NCI-H2107 (cell line): ENCODE measurements at places on chromosomes 1 and 21.

- no peak for DNase-seq
These were observed 179.4 kb downstream of the LYPLAL1 start for GRCh38 chr1:219352961-219353651.

DNA sequence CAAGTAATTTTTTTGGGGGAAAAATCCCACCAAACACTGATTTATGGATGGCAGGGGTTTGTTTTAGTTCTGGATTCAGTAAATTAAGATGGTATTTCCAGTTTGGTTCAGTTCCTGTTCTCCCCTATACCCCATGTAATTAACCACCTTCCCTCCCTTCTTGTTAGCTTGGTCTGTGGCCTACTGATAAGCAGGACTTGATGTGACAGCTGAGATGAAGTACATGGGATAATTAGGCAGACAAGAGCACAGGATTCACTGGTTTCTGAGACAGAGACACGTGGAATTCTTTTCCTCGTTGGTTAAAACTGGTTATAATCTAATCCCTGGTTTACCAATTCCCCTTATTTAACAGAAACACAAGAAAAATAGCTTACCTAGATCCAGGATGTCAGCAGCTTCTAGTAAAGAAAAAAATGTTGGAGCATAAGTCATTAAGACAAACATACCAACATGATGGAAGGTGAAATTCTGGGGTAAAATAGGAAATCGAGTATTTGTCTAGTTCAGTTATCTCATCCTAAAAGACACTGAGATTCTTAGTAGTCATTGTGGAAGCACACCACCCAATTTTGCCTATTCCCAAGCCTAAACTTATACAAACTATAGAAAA, 81.5 kb downstream of the SCMH1 start:
- DNase-seq: no peak

GRCh38 chr1:186775881-186776560, 52.7 kb upstream of the PLA2G4A start:
- DNase-seq: no peak

- DNase-seq: no peak
These were observed 60.1 kb upstream of the RUNX3 start for GRCh38 chr1:24990136-24990535.

GRCh38 chr1:26838474-26839338, 12.2 kb downstream of the ZDHHC18 start:
- no peak for DNase-seq

GRCh38 chr1:192545896-192546521, 29.6 kb upstream of the RGS1 start:
- DNase-seq: no peak

DNA sequence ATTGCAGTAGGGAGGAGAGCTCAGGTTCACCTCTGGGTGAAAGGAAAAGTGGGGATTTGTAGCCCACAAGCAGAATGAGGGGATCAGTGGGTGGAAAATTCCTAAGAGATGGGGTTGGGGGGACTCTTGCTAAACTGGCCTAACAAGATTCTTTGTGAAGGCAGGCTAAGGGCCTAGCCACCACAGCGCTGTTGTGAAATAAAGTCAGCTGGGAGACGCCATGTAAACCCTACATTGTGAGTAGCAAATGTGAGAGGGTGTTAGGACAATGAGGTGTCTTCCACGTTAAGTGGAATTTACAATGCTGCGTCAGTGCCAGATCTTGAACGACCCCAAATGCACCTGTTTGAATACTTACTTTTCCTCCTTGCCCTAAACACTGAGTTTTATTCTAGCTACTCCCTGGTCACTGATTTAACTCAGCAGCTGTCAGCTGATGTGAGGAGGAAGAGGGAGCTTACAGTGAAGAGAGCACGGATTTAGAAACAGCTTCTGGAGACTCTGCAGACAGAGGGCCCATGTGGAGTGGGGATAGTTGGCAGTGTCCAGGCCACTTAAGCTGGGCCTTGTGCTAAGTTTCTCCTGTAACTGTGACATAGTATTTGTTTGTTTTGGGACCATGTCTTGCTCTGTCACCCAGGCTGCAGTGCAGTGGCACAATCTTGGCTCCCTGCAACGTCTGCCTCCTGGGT, 17.3 kb downstream of the PDPN start:
- DNase-seq: no peak

DNA sequence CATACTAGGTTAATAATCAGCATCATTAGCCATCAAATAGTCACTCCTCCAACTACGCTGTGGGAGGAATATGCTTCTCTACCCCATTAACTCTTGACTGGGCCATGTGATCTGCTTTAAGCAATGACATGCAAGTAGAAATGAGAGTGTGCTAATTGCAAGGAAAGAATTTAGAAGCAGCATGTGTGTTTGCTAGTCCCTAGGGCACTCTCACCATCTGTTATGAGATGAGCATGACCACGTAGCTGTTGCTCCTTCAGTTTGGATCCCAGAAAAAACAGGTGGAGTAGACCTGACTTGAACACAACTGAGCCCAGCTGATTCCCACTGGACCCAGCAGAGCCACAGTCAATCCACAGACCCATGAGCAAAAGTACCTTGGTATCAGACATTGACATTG, 19.7 kb upstream of the RGS7 start:
- no peak for DNase-seq

DNA sequence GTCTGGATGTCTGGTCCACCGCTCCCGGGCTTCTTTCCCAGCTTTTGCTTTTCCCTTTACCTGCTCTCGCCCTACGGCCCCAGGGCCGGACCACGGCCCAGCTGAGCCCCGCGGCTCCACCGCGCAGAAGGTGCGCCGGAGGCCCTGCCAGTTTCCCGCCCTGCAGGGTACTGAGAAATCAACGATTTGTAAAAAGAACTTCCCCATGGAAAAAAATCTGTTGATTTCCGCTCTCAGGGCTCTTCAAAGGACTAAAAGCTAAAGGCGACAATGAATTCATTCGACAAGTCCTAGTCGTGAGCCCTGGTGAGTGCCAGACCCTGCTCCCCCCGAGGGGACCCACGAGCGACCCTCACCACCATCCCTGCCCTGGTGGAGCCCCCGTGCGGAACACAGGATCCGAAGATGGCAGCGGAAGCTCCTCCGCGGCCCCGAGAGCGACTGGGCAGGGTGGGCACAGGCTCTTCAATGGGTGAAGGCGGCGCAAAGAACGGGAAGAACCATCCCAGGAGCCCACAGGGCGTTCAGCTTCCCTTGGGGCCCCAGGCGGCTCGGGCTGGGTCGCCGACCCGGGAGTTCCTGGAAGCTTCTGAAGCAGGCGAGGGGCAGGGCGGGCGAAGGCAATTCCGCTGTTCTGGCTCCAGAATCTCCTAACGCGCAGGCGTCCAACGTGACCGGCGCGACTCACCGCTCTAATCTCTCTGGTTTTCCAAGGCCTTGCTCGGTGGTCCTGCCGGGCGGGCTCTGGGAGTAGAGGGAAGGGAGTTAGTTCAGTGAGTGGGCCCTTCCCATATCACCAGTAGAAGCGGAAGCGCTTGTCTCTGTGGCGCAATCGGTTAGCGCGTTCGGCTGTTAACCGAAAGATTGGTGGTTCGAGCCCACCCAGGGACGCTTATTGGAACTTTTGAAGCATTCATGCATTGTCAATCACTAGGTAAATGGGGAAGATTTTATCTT, 6.6 kb upstream of the RNU1-2 start:
- no peak for DNase-seq

- peak; percentile 76 for DNase-seq
These were observed 6.1 kb upstream of the EPHB2 start for GRCh38 chr1:22704440-22705067.

DNA sequence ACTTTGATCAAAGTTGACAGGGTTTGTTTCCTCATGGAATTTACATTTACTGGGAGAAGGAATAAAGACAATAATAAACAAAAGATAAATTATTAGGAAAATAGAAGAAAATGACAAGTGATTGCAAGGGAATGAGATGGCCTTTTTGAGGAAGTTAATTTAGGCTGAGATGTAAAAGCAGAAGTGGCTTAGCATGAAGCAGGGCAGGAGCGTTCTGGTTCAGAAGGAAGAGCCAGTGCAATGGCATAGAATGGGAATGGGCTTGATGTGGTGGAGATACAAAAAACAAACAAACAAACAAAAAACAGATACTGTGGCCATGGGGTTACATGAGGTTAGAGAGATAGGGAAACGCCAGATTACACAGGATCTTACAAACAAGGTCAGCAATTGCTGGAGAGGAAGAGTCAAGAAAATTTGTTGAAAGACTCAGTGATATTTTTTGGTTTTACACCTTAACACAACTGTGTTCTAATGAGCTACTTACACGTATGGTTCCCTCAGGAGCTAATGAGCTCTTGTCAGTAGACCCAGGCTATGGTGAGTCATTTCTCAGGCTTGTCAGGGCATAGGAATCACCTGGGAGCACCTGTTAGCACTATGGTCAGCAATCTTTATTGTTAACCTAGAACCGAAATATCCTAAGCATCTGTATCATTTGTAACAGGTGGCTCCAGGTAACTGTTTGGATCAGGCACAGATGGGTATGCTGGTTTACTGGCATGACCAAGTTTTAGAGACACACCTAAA, 8.7 kb upstream of the CADM3 start:
- DNase-seq: no peak

- DNase-seq: no peak
These were observed 2.2 kb downstream of the IKBKE start for GRCh38 chr1:206472454-206472853.

DNA sequence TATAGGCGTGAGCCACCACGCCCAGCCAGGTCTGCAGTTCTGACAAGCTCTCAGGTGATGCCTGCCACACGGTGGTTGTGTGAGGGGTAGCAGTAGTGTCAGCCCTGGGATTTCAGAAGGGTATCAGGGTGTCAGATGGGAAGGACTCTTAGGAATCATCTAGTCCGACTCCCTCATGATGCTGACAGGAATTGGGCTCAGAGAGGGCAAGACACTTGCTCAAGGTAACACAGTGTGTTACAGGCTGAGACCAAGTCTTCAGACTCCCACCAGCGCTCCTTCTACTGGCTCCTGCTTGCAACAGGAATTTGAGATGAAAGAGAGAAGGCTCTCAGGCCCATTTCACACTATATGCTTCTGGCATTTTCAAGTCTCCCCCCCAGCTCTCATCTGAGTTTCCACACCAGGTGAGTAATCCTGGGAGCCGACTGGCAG, 6.9 kb downstream of the HTR1D start:
- DNase-seq: no peak

- DNase-seq: no peak
These were observed 567.2 kb downstream of the NPHP4 start for GRCh38 chr1:5424802-5425703.

DNA sequence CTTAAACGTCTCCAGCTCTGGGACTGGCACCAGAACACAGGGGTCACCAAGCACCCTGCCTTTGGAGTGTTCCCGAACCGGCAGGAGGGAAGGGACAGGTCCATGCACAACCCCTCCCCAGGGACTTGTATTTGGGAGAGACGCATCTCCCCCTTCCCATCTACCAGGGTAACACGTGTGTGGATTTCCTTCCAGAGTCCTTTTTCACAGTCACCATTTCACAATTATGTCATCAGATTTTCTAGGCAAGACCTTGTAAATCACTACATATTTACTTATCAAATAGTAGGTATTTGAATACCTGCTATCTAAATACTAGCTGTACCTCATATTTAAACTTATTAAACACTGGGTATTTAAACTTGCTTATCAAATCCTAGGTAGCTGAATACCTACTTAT, 57.4 kb upstream of the AJAP1 start:
- DNase-seq: no peak
